ENCODE measurements at places on chromosomes 6 and 20. TPM values are rescaled to one million over a fixed set of nuclear protein-coding genes. Genes with fewer than 3 reads are reported as not detected.

The DNAH8 gene
- 4.9 TPM for polyA plus RNA-seq

DNA sequence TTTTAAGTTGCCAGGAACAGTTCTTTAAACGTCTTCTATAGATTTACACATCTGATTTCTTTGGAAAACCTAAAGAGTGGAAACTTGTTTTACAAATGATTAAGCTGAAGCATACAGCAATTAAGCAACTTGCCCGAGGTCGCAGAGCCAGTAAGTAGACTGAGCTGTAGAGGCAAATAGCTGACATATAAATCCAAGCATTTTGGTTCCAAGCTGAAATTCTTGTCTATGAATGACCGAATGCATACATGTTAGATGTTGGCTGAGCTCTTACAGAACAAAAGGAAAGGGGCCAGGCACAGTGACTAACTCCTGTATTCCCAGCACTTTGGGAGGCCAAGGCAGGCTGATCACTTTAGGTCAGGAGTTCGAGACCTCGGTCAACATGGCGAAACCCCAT lies 101.8 kb upstream of the SGK1 start:
- DNase-seq, result no peak

GRCh38 chr20:56780266-56780665 lies 151.2 kb downstream of the TFAP2C start:
- DNase-seq, result no peak

GRCh38 chr6:16163535-16164300 lies 34.8 kb downstream of the MYLIP start:
- DNase-seq, result no peak

DNA sequence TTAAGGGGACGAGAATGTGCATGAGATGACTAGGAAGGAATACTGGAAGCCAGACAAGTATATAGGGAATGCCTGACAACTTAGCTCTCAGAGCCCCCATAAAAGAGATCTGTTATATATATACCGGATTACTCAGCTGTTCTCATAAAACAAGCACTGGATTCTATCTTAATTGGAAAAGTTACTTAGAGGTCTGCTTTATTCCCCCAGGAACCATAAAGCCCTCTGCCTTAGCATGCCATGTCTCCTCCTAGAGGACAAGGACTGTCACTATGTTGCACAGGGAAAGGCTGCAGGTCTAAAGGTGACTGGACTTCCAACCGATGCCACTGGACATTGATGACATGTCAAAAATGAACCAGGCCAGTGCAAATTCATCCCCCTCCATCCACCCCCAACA lies 6.4 kb downstream of the EXOC2 start:
- no peak for DNase-seq

Data from muscle of back (tissue), 13 donors.